ENCODE measurements at places on chromosomes 11 and 22. TPM values are rescaled to one million over a fixed set of nuclear protein-coding genes. Genes with fewer than 3 reads are reported as not detected.

DNA sequence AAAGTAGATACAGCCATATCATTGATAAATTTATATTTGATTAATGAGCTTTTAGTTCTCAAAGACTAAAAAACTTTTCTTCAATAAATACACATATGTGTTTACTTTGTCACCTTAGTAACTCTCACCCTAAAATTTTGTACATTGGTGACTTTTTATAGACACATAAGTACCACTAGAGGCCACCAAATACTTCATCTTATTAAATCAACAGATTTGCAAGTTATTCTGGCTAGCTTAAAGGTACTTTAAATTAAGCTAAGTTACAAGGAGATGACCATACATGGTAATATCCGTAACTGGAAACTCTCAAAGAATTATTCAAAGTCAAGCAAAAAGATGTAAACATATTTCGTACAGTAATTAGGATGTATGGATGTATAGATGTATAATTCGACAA, 112.2 kb downstream of the SBF2 start:
- DNase-seq = no peak

DNA sequence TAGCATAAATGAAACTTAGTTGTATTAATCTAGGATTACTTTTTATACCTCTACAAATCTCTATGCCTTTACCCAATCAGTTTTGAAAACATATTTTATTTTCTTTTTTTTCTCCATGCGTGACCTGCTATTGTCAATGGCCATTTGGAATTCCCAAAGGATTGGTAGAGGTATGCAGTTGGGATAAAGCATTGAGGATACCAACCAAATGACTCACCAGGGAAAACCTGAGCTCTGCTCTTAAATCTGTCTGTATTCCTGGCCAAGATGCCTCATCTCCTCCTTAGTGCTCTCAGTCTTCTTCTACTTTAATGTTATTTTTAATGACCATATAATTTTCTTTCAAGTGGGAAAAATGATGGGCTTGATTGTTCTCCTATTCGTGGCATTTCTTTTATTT, 61.9 kb downstream of the EHF start:
- DNase-seq = no peak

DNA sequence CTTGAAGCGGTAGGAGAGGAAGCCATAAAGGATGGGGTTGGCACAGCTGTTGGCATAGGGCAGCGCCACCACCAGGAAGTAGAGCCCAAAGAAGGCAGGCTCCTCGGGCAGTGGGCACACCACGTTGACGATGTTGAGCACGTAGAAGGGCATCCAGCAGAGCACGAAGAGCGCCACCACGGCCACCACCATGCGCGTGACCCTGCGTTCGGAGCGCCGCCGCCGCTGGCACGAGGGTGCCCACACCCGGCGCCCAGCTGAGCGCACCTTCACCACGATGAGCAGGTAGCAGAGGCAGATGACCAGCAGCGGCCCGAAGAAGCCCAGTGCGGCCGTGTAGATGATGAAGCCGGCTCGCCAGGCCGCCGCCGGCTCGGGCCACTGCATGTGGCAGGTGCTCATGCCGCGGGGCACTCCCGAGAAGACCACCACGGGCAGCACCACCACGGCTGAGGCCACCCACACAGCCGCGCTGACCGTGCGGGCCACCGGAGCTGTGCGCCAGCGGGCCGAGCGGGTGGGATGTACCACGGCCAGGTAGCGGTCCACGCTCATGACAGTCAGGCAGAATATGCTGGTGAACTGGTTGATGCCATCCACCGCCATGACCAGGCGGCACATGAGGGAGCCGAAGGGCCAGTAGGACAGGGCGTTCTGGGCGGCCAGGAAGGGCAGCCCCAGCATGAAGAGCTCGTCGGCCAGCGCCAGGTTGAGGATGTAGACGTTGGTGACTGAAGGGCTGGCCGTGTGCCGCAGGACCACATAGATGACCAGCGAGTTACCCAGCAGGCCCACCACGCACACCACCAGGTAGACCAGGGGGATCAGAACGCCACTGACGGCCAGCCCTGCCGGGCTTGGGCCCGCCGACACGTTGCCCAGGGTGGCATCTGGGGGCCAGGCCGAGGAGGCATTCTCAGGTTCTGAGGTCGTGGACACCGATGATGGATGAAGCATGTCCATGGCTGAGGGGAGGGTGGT, 5.1 kb downstream of the SSTR3 start:
- DNase-seq = no peak

Gene LIF
- 0.92 TPM for total RNA-seq

Gene CRYBB2
- not detected for total RNA-seq

Gene TOP3B
- total RNA-seq = 68.8 TPM

DNA sequence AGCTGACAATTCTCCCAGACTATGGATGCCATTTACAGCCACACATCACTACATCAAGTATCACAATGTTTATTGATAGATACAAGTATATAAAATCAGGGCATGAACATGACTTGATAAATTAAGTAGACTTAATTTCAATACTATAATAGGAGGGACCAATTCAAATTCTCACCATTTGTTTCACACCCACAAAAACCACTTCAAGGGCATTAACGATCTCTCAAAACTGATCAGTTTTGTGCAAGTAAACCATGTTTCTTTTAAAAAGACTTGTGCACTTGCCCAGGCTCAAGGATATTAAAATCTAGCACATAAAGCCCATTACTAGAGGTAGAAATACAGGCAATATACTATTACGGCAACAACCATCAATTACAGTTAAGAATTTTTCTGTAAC, 11.7 kb downstream of the EIF4G2 start:
- DNase-seq = no peak

- peak; percentile 92 for DNase-seq
These were observed 26.7 kb downstream of the UPB1 start for GRCh38 chr22:24521791-24522245.

GRCh38 chr11:60502221-60502775, 9.7 kb downstream of the MS4A12 start:
- no peak for DNase-seq

Gene HOATZ
- 0.89 TPM for total RNA-seq

All from endodermal cell (in vitro differentiated cells).